Caco-2 (cell line): ENCODE measurements at places on chromosomes 6 and 20.
A peak's percentile ranks its signal among the peaks of the same experiment; 100 is the strongest.

- no peak for DNase-seq
Measured at GRCh38 chr6:30875244-30876038, 8.9 kb upstream of the DDR1 start.

DNA sequence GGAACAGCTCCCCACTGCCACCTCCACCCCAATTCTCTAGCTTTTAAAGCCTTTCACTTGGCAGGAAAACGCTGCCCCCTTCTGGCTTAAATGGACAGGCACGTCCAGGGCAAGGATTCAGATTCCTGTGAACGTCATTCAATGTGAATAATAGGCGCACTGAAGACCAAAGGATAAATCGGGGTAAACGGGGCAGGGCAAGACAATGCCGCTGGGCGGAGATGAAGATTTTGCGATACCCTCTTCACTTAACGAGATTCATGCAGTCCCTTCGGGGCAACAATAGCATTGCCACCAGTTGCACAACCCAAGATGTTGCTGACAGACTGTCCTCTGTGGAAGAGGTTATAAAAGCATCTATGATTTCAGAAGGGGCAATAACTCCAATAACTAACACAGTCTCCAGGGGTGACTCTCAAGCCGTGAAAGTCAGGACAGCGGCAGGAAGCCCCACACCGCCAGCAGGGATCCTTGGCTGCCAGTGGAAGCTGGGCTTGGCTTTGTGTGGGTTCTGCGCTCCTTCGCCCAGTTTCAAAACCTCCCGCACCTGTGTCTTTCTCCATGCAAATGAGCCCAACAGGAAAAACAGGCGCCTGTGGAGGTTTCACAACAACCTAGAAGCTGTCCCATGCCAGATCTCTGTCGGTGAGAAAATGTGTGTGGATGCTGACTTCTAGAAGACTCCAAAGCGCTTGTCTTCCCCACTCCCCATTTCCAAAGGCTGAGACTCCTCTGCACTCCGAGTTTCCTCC, 291.8 kb downstream of the BMP7 start:
- peak; percentile 76 for DNase-seq

GRCh38 chr6:44332585-44332984, 9.9 kb upstream of the SPATS1 start:
- no peak for DNase-seq

GRCh38 chr6:12353731-12354130, 63.6 kb downstream of the EDN1 start:
- DNase-seq = no peak

DNA sequence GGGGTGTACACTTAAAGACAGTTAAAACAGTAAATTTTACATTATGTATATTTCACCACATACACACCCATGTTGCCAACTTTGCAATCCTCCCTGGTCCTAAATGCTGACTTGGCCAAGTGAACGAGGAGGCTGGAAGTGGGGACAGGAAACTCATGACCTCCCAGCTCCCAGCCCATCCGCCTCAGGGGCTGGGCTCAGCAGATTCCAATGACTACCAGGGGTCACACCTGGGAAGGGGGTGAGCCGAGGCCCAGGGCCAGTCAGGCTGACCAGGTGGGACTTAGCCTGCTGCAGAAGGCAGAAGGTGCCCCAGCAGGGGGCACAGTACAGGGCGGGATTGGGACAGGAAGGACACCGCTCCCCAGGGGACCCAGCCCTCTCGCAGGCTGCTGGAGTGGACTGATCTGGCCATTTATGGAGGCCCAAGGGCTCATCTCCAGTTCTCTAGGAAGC, 2.4 kb downstream of the SIGLEC1 start:
- no peak for DNase-seq

- no peak for DNase-seq
Measured at GRCh38 chr6:144500892-144501291, 215.8 kb downstream of the UTRN start.

- no peak for DNase-seq
Measured at GRCh38 chr6:14719270-14719669, 526.6 kb upstream of the JARID2 start.

DNA sequence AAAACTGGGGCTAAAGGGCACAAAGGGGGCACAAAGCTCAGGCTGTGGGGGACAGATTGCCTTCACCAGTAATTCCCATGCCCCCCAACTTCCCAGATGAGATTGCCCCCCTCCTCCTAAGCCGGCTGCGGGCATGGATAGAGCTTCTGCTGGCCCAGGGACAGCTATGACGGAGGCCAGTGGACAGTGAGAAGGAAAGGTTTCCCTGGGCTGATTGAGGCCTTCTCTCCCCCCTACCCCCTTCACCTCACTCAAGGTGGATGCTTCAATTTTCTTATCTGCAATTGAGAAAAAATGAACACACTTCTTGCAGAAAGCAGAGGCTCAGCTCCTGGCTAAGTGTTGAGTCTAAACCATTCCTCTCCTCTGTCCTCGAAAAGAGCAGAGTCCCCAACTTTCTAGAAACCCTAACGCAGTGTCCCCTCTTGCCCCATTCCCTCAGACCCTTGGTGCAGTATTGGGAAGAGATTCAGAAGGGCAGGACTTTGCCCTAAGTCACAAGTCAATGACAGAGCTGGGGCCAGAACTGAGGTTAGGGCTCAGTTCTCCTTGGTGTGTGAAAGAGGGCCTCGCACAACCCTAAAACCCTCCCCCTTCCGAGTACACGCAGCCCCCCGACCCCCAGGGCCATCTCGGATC, 808 bp downstream of the SDC4 start:
- DNase-seq = no peak

- no peak for DNase-seq
Measured at GRCh38 chr6:111524735-111525134, 41.7 kb upstream of the REV3L start.

DNA sequence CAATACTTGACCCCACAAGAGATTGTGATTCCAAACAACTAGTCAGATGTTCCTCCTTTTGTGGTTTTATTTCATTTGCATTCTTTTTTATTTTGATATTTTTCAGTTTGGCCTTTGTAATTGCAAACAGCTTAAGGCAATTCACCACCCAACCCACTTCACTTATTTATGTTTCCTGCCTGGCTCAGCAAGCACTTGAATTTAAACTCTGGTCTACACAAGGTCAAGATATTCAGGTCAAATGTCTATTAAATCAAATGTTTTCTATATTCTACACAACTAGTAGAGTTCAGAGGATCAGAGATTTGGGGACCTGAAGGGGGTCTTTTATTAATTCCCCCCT, 100.1 kb downstream of the SGK1 start:
- no peak for DNase-seq

- no peak for DNase-seq
Measured at GRCh38 chr20:6703047-6703446, 64.4 kb upstream of the BMP2 start.

- DNase-seq = no peak
Measured at GRCh38 chr6:129750360-129750759, 40.4 kb upstream of the ARHGAP18 start.

DNA sequence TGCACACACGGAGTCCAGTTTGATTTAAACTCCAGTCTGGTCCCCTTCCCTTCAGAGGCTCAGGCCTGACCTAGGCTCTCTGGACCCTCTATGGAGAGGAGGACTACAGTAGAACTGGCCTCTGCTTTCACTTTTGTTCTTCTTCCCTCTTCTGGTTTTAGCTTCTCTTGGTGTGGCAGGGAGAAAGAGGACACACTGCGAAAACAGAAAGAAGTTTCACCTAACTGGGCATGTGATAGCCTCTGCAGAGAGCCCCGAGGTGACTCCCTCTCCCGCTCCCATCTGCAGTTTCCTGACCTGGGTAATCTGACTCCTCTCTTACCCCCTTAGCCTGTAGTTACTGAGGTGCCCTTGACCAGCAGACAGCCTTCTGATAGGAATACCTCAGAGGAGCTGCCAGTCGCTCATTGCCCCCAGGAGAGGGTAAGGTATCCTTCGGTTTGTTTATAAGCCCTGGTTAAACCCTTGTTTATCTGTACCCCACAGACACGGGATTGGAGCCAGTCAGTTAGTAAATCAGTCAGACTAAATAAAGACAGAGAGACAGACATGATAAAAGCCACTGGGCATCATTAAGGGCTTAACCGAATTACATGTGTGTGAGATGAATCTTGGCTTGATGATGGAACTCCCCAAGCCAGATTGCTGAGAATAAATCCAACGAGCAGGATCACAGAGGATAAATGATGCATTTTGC, 12.0 kb upstream of the DTNBP1 start:
- no peak for DNase-seq
